Stimulated activated CD4-positive, alpha-beta T cell treated with anti-CD3 and anti-CD28 coated beads, Interleukin-4, amount 100 ng/mL, for 1 hour (primary cell): ENCODE measurements at places on chromosomes 3 and 15.

GRCh38 chr15:27601239-27601960 lies 497.7 kb downstream of the OCA2 start:
- no peak for DNase-seq

GRCh38 chr3:81947359-81947758 lies 185.9 kb upstream of the GBE1 start:
- no peak for DNase-seq

DNA sequence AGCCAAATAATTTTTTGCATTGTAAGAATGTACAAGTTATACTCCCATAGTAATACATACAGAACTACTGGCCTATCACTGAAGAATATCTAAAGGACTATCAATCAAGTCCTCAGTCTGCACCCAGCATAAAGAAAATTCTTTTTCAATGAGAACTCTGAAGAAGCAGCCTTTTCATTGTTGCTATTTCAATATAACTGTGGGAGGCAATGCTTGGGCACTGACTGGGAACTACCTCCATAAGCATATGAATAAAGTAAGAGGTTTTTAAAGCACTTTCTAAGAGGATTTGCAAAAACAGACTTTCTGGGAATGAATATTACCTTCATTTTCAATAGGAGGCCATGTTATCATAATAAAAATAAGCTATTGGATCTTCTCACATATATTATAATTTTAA lies 24.6 kb upstream of the NECTIN3 start:
- DNase-seq, result no peak

DNA sequence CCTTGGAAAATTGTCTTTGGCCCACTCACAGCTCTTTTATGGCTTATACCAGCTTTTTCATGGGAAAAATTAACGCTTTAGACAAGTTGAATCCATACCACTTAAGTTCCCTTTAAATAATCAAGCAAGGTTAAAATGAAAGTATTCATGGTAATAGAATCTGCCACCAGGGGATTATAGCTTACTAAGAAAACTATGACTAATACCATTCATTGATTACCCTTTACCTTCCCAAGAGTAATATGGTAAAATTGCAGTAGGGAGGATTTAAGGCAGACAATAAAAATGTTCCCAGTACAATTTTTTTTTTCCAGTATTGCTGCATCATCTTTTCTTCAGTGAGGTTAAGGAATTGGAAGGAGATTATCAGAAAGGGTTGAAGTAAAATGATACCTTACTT lies 641.1 kb upstream of the NAALADL2 start:
- no peak for DNase-seq

DNA sequence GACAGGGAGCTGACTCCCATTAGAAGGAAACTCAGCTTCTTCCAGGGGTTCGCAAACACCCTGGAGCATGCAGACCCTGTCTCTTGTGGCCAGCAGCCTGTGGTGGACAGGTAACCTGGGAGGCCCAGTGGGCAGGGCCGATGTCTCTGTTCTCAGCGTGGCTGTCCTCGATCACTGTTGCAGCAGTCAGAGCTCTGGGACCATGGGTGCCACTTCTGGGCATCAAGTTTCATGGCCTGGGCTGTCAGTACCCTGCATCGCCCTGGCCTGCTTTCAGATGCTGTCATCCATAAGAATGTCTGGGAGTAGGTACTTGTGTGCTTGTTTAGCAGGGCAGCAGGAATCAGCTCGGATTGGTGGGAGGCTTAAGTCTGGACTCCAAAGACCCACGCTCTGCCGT lies 54.4 kb downstream of the SLC6A6 start:
- DNase-seq, result no peak

DNA sequence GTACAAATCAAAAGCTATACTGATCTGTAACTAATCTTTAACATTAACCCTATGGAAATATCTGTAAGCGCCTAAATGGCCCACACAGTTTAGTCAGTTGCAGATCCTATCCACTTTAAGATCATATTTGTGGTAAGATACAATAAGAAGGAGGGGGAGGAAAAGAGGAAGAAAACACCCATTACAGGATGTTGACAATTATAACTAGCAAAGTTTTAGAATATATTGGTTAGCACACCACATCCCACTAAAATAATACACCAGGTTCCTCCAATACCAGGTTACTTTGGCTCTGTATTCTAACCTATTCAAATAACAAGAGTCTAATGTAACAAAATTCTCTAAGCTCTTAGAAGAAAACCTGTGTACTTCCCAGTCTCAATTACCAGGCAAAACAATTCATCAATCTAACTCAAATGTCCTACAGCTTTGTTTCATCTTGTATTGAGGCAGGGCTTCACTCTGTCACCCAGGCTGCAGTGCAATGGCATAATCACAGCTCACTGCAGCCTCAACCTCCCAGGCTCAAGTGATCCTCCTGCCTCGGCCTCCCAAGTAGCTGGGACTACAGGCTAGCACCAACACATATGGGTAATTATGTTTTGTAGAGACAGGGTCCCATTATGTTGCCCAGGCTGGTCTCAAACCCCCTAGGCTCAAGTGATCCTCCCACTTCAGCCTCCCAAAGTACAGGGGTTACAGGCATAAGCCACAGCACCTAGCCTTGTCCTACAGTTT lies 4.2 kb downstream of the SLC4A7 start:
- DNase-seq, result no peak

GRCh38 chr15:63763476-63764123 lies 70.1 kb downstream of the HERC1 start:
- no peak for DNase-seq

DNA sequence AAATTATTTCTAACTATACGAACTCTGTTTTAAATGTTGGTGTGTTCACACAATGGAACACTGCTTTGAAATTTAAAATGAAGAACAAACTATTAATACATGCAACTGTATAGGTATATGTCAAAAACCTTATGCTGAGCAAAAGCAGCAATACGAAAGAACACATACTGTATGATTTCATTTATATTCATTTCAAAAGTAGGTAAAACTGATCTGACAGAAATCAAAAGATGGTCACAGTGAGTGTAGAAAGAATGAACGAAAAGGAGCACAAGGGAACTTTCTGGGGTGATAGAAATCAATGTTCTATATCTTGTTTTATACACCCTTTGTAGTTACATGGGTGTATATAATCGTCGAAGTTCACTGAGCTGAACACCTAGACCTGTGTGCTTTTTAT lies 12.6 kb downstream of the ATP8B4 start:
- no peak for DNase-seq

- no peak for DNase-seq
Observed at GRCh38 chr3:52299247-52299878, 11.7 kb downstream of the GLYCTK start.

GRCh38 chr3:171049861-171050444 lies 23.4 kb upstream of the SLC2A2 start:
- peak; percentile 37 for DNase-seq
